A549 treated with CpdA at 1 μM for 4 hours (cell line): ENCODE measurements at places on chromosomes 5 and 9. TPM values are rescaled to one million over a fixed set of nuclear protein-coding genes. Genes with fewer than 3 reads are reported as not detected.

MYOZ3 gene
- 0.05 to 0.09 TPM (median 0.06 TPM) in 4 of 5 replicates, not detected in the other for total RNA-seq

GGTA1 gene
- not detected in 5 replicates for total RNA-seq

LCN9 gene
- not detected in 5 replicates for total RNA-seq

IFNB1 gene
- total RNA-seq = not detected in 5 replicates

S1PR3 gene
- total RNA-seq = 30.2 to 34.4 TPM (median 32.3 TPM) in 5 replicates

KIF20A gene
- total RNA-seq = 42.5 to 52.9 TPM (median 47.0 TPM) in 5 replicates
